MV-4-11 (cell line): ENCODE measurements at places on chromosomes 7 and 10.

- no peak for DNase-seq
These were observed 240.5 kb downstream of the BBS9 start for GRCh38 chr7:33369888-33370287.

DNA sequence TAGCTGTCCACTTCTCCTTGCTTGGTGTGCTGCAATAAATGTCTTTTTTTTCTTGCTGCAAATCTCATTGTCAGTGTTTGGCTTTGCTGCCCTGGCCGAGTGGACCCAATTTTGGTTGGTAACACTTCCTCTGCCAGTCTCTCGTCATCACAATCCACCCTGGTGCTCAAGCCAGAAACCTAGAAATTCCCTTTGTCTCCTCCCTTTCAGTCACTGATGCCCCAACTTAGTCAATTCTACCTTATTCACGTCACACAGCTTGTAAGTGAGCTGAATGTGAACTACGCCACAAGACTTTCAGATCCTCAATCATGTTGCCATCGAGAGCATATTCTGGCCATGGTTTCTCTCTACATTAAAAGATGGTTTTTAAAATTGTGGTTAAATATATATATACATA is 13.0 kb upstream of the FRA10AC1 start:
- DNase-seq = peak; percentile 64

DNA sequence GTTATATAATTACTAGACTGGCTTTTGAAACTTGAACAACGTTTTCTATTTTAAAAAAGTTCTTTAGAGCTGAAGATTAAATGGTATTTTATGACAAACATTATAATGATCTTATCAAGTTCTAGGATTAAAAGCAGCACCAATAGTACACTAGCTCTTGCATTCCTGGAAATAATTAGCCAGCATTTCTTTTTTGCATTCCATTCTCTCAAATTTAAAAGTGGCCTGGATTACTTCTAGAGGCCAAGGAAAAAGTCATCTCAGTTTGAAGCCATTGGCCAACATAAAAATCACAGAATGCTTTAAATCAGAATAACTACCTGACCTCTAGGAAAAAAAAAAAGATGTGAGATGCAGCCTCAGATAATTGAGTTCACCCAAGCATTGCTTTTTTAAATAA is 1326.4 kb upstream of the SORCS1 start:
- no peak for DNase-seq

DNA sequence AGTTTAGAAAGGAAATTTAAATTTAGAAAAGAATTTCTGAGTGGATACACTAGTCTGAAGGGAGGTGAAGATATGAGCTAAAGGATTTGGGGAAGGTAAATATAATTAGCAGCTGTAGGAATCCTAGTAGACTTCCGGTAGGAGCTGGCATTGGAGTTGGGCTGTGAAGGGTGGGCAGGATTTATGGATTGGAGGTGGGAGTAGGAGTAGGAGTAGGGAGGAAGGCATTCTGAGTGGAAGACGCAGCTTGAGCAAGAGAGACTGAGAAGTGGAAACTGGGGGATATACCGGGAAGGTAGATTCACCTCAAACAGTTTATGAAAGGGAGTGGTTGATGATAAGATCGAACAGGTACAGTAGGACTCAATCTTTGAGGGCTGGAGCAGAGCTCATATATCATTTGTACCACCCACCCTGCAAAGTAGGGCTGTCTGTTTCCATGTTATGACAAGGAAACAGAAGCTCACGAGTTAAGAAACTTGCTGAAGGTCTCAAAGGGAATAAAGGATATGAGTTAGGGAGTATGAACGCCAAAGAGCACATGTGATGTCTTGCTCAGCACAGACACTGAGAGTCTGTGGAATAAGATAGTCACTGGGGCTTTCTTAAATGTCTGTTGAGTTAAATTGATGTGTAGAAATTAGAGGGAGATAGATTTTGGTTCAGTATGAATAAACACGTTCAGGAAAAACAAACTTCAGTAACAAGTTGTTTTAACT is 81.6 kb downstream of the RPS24 start:
- no peak for DNase-seq

GRCh38 chr10:124639646-124640045 is 104.5 kb downstream of the FAM53B start:
- no peak for DNase-seq

GRCh38 chr10:118564652-118565051 is 30.8 kb downstream of the PRLHR start:
- no peak for DNase-seq

DNA sequence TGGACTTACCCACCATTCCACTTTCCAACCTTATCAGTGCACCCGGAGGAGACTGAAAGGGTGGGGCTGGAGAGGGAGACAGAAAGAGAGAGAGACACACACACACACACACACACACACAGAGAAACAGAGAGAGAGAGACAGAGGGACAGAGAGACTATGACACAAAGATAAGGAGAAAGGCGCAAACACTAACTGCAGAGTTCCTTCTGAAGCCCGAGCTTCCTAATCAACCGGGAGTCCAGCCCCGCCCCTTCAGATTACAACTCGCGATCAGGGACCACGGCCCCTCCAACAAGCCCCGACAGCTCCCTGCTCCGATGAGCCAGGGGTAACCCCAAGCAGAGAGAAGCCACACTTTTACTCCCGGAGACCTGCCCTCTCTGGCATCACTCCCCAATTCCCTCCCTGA is 499 bp downstream of the GAL3ST4 start:
- DNase-seq = no peak

GRCh38 chr7:146781352-146782116 is 664.9 kb downstream of the CNTNAP2 start:
- DNase-seq = peak; percentile 36

DNA sequence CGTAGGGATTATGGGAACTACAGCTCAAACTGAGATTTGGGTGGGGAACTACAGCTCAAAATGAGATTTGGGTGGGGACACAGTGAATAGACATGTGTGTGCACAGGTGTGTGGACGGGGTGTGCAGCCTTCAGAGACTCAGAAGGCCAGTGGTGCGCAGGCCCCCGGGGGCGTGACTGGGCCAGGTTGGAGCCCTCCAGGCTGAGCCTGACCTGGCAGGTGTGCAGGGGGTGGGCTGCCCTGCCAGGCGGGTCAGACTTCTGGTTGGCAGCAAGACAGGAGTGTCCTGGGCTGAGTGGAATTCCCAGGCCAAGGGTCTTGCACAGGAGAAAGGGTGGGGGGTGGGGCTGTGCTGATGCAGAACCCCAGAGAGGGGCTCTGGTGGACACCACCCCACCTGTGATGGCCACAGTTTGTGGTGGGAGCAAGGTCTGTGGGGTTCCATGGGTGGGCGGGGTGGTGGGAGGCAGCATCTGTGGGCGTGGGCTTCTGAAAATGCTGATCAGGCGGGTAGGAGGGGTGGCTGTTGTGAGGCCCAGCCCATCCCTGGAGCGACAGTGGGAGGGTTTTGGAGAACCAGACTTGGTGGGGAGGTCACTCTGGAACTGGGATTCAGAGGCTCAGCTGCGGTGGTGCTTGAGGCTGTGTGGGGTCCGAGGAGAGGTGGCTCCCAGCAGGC is 29.3 kb upstream of the PSMG3 start:
- DNase-seq = no peak

DNA sequence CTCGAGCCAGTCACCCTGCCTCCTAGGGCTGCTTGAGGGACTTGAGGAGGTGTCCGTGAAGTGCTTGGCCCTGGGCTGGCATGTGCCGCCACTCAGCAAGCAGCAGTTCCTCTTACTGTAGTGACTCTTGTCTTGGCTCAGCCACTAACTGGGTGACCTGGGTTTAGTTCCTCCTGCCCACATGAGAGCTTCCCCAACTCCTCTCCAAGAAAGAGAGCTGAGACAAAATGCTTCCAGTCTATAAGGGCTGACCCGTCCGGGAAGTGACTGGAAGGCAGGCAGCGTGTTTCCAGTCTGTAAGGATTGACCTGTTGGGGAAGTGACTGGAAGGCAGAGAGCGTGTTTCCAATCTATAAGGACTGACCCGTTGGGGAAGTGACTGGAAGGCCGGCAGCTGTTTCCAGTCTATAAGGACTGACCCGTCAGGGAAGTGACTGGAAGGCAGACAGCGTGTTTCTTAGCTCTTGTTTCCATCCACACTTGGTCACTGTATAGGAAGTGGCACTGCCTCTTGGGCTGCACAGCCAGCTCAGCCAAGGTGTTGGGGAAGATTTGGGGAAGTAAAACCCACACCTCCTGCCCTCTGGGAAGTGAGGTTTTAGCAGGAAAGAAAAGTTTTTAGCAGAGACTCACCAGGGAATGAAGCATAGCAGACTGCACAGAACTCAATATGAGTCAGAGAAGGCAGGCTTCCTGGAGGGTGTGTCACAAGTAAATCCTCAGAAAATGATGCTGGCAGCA is 53.3 kb upstream of the PPIF start:
- DNase-seq = peak; percentile 92

DNA sequence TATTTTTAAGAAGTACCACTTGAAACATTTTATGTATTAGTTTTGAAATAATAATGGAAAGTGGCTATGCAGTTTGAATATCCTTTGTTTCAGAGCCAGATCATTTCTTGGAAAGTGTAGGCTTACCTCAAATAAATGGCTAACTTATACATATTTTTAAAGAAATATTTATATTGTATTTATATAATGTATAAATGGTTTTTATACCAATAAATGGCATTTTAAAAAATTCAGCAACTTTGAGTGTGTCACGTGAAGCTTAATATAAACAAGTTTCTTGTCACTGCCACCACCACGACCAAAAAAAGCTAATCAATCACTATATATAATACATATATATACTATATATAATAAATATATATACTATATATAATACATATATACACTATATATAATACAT is 4.8 kb downstream of the IL6 start:
- no peak for DNase-seq

- no peak for DNase-seq
These were observed 74.3 kb downstream of the SEMA3E start for GRCh38 chr7:83574616-83575015.

DNA sequence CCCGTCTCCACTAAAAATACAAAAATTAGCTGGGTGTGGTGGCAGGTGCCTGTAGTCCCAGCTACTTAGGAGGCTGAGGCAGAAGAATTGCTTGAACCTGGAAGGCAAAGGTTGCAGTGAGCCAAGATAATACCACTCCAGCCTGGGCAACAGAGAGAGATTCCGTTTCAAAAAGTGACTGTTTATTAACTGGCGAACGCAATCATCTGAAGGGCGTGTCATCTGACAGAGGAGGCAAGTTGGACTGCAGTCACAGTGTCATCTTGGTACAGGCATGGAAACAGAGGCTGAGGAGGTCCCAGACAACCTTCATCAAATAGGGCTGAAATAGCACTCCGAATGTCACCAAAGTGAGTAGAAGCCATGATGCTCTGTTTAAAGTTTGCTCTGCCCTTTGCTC is 75.3 kb upstream of the NFE2L3 start:
- DNase-seq = no peak

GRCh38 chr10:12042409-12042796 is 206 bp downstream of the UPF2 start:
- no peak for DNase-seq

GRCh38 chr7:14902589-14903067 is at the start of gene DGKB:
Gene DGKB (minus strand): TSS chr7:14902751.
- DNase-seq = no peak

GRCh38 chr7:1236831-1237701 is 4.4 kb downstream of the UNCX start:
- no peak for DNase-seq

GRCh38 chr7:27955596-27955995 is 215.6 kb downstream of the TAX1BP1 start:
- DNase-seq = no peak
